Urinary bladder (tissue), 4 donors: ENCODE measurements at places on chromosomes 7 and 10.

DNA sequence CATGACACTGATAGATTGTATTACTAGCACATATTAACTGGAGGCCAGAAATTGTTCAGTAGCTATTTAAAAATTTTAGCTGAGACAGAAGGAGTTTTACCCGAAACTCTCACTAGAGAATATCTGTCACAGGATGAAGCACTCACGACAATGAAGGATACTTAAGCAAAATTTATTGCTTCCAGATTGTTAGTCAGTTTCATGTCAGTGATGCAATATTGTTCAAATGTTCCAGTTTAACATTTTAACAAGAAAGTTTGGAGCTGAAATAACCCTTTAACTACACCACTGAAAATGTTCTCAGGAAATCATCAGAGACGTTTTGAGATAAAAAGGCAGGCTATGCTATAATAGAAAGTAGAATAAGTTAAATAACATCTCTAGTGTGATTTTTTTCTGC lies 15.0 kb upstream of the CADPS2 start:
- DNase-seq, result no peak

DNA sequence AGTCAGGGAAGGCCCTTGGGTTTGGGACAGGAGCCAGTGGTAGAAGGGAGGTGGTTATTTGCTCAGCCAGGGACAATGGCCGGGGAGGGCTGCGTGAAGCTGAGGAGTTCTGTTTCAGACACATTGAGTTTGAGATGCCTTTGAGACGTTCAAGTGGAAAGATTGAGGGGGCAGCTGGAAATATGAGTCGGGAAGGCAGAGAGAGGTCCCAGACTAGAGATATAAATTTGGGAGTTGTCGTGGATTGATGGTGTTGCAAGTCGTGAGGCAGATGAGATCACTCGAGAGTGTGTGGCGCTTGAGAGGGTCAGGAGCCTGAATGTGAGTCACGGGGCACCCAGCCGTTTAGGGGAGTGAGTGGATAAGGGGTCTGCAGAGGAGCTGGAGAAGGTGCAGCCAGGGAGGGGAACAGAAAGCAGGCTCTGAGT lies 73.3 kb downstream of the ZMIZ1 start:
- no peak for DNase-seq

GRCh38 chr7:157977306-157977705 lies 610.3 kb downstream of the PTPRN2 start:
- no peak for DNase-seq

- DNase-seq, result no peak
These were observed 79.8 kb downstream of the ANK3 start for GRCh38 chr10:60309891-60310290.

DNA sequence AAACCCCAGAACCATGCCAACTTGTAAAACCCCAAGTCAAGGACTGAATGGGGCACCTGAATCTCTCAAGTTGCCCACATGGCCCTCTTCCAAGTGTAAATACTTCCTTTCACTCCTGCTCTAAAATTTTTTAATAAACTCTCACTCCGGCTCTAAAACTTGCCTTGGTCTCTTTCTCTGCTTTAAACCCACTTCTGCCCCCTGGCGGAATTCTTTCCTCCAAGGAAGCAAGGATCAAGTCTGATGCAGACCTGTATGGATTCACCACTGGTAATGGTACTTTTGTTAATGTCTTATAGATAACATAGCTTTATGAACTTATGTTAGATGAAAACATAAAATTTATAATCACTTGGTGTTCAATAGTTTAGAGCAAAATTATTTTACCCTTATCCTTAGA lies 33.8 kb downstream of the SLC16A9 start:
- no peak for DNase-seq

- DNase-seq, result no peak
These were observed 121.3 kb downstream of the ARID5B start for GRCh38 chr10:62022830-62023229.

DNA sequence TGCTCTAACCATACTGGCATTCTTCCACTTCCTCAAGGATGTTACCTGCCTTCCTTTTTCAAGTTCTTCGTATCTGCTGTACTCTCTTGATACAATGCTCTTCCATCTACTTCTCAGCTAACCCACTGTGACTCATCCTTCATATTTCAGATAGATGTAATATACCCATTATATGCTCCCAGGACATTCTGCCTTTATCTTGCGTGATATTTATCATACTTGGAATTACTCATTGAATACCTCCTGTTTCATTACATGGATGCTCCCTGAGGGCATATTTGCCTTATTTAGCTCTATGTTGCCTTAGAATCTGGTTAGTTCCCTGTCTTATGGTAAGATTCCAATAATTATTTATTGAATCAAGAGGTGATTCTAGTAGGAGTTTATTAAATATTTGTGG lies 706.4 kb downstream of the SORCS3 start:
- no peak for DNase-seq

- no peak for DNase-seq
These were observed 102.8 kb downstream of the COL13A1 start for GRCh38 chr10:69904533-69904932.

DNA sequence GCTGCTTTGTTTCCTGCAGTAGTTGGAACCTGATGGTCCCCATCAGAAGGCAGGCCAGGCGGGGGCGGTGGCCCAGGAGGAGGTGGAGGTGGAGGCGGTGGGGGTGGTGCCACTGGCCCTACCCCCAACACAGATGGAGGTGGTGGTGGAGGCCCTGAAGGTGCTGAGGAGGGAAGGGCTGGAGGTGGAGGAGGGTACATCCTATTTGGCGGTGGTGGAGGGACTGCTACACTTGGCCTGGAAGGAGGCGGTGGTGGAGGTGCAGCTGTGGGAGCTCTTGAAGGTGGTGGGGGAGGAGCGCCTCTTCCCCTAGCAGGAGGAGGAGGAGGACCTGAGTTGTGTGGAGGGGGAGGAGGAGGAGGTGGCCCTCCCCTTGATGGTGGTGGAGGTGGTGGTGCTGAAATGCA lies 36.8 kb downstream of the LMOD2 start:
- no peak for DNase-seq

DNA sequence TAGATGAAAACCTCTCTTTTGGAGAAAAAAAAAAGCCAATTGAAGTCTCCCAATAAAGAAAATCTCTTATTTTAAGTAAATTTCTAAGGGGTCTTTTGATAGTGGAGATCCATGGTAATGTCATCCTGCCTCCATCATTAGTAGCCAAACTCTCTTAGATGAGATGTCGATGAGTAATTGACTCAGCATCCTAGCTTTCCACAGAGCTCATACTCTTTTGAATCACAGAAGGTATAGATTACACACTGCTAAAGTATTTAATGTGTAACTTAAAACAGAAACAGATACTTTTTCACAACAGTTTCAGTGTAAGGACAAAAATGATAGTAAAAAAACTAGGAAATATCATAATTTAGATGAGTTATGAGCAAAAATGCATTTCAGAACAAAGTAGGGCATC lies 19.4 kb downstream of the MAGI2 start:
- DNase-seq, result no peak

- no peak for DNase-seq
These were observed 27.3 kb upstream of the CYP3A5 start for GRCh38 chr7:99707096-99707495.

DNA sequence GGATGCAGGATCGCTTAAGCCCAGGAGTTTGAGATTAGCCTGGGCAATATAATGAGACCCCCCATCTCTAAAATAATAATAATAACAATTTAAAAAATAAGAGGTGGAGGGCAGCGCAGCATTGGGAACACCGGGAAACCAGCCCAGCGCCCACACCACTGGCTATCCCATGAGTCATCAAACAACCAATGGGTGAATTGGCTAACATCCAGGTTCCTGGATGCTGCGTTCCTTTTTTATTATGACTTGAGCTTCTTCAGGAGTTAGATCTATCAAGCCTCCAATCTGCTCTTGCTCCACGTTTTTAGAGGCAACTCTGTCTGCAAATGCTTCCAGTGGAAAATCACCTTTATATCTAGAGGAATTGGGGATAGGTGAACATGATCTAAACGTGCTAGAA lies 10.0 kb upstream of the LRRC4 start:
- DNase-seq, result no peak

GRCh38 chr7:22998519-22998896 lies 15.4 kb downstream of the HYCC1 start:
- DNase-seq, result no peak
